ENCODE measurements at places on chromosomes 1 and 21.

- DNase-seq = no peak
These were observed 7.5 kb upstream of the ZNF648 start for GRCh38 chr1:182069028-182069466.

DNA sequence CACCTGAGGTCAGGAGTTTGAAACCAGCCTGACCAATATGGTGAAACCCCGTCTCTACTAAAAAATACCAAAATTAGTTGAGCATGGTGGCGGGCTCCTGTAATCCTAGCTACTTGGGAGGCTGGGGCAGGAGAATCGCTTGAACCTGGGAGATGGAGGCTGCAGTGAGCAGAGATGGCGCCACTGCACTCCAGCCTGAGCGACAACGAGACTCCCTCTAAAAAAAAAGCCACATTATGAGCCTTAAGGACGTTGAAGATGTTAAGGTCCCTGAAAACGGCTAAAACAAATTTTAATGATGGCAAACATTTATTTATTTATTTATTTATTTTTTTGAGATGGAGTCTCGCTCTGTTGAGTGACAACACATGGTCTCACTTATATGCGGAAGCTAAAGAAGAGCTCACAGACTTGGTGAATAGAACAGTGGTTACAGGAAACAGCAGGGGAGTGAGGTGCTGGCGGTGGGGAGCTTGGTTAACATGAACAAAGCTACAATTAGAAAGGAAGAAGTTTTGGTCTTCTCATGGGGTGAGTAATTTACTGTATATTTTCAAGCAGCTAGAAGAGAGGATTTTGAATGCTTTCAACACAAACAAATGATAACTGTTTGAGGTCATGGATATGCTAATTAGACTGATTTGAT is 47.1 kb downstream of the TCP10L start:
- no peak for DNase-seq

DNA sequence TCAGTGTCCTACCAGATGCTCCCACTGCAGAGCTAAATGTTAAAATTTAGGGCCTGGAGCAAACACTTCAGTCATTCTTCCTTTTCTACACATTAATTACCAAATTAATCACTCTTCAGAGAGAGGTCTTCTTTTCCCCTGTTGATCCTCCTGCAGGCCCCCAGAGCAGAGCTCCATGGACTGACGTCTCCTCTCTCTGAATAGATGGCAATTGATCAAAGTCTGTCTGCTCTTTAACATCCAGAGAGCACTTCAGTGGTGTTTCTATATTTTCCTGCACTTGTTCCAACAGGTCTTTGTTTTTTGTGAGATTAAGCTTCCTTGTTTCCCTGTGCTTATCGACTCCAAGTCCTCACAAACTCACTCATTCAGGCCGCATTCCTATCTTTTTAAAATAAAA is 239.3 kb downstream of the SIPA1L2 start:
- DNase-seq = no peak

DNA sequence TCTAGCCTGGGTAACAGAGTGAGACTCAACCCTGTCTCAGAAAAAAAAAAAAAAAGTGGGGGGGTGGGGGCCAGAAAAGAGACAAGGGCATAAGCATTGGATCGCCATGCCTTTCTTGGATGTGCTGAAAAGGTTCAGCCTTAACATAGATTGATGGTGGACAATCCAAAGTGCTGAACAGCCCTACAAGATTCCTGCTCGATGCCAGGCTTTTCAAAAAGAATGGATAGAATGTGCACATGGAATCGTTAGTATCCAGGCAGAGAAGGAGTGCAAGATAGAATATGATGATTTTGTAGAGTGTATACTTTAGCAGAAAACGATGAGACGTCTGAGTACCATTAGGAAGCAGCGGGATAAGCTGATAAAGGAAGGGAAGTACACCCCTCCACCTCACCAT is 10.9 kb upstream of the COA7 start:
- no peak for DNase-seq

DNA sequence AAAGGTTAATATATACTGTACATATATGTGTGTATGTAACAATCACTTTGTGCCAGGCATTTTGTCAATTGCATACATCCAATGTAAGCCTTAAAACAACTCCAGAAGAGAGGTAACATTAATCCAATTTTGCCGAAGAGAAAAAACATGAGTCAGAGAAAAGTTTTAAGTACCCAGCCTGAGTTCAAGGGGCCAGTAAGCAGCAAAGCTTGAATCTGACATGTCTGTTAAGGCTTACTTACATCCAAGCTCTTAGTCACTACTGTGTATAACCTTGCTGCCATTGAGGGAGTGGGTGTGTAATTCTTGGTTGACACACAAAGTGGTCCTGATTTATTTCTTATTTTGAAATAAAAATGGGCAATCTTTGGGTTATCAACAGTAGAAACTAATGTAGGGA is 360.4 kb upstream of the LYPLAL1 start:
- DNase-seq = no peak

DNA sequence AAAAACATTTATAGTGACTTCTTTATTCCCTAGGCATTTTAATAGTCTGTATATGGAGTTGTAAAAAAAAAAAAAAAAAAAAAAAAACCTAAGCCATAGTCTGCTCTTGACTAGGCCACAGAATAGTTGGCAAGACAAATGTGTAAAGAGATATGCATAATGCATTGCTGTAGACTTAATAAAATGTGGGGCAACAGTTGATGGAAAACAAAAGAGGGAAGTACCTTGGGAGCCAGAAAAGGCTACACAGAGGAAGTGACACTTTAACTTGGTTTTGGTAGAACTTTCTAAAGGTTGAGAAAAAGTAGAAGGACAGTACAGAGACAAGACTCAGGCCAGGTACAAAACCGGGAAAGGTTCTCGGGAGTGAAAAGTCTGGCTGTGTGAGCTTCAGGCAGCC is 802.9 kb upstream of the ADAMTS5 start:
- no peak for DNase-seq

- DNase-seq = no peak
These were observed 61.7 kb downstream of the XCL2 start for GRCh38 chr1:168482106-168482505.
